GM23248 (cell line): ENCODE measurements at places on chromosomes 2 and 18.

DNA sequence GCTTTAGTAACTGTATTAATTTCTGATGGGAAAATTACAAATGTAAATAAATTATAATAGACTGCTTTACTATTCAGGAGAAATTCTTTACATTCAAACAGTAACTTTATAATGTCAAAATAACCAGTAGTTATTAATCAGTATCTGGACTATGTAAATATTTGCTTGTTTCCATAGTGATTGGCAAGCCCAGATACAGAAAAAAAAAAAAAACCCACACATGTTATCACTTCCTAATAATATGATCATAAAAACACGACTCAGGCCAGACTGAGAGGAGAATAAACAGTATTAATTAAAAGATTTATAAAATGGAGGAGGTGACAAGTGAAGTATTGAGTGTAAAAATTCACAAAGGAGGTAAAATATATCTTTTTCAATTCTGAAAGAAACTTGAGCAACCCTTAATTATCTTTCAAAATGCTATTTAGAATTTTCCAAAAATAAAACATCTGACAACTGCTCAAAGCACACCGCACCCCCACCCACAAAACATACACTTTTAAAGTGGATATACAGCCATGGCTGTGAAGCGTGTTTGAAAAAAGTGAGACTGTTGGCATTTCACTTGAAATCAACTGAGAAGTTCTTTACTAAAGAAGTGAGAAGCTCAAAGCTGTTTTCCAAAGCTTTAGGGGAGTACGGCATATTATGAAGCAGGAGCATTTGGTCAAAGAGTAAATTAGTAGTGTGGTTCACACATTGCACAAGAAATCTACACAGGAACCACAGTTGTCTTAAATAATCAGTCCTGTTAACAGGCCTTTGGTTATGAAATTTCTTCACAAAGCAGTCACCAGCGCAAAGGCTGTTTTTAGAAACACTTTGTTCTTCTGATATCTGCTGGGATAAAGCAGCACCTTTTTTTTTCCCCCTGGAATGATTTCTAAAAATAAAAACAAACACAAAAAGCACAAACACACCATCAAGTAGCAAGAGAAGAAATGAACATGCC lies 475.8 kb downstream of the TXNL1 start:
- no peak overlapping the region for H3K27ac ChIP-seq
- peak; percentile 12 for DNase-seq
- H3K4me3 ChIP-seq = no peak overlapping the region
- peaks cover 11% of the 10 kb centered on the region for H3K4me1 ChIP-seq
- H3K36me3 ChIP-seq = no peaks in the 10 kb centered on the region

DNA sequence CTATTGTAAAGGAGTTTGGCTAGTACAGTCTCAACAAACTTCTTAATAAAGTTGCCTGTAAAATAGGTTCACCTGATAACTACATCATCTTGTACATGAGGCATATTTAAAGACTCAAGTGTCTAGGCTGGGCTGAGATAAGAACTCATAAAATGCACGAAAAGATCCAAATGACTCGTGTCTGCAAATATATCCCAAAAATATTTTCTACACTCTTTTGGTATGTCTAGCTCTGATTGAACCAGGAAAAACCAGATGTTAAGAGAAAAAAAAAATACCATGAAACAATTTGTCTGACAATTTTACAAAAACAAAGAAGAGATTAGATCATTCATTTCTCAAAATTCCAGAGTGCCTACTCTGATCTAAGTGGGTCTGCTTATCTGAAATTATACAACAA lies 166.9 kb upstream of the OSR1 start:
- no peak overlapping the region for H3K4me3 ChIP-seq
- H3K36me3 ChIP-seq = no peaks in the 10 kb centered on the region
- DNase-seq = no peak
- H3K27me3 ChIP-seq = no peaks in the 10 kb centered on the region

- H3K27ac ChIP-seq = peak overlapping the region; percentile 26; the same call in 1 of the 2 replicates
- H3K36me3 ChIP-seq = no peaks in the 10 kb centered on the region
- H3K4me1 ChIP-seq = peaks cover 4% of the 10 kb centered on the region
- H3K27me3 ChIP-seq = no peaks in the 10 kb centered on the region
- no peak overlapping the region for H3K4me3 ChIP-seq
Measured at GRCh38 chr2:160993654-160994061, 166.6 kb upstream of the TANK start.

- DNase-seq = no peak
- no peaks in the 10 kb centered on the region for H3K36me3 ChIP-seq
- H3K27me3 ChIP-seq = no peaks in the 10 kb centered on the region
- peaks cover 22% of the 10 kb centered on the region for H3K4me1 ChIP-seq
- H3K4me3 ChIP-seq = no peak overlapping the region
Measured at GRCh38 chr2:128622371-128622770, 303.7 kb upstream of the HS6ST1 start.

DNA sequence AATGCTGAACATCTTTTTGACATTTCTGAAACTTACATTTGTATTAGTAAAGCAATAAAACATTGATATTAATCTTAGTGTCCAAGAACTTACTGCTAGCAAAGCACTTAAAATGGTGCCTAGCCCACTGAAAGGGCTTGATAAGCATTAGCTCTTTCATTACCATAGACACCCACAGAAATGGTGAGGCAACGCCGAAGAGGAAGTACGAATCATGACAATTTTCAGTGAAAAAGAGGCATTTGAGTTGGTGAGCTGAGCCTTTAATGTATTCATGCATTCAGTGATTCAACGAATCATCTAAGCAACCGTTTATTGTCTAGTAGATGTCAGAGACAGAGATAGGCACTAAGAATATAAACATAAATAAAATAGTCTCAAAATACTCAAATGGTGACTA lies 101.1 kb downstream of the PIGN start:
- no peak overlapping the region for H3K27ac ChIP-seq
- H3K27me3 ChIP-seq = no peaks in the 10 kb centered on the region
- H3K4me1 ChIP-seq = peaks cover 5% of the 10 kb centered on the region; the same call in 1 of the 2 replicates
- no peaks in the 10 kb centered on the region for H3K36me3 ChIP-seq
- DNase-seq = no peak
- no peak overlapping the region for H3K4me3 ChIP-seq

DNA sequence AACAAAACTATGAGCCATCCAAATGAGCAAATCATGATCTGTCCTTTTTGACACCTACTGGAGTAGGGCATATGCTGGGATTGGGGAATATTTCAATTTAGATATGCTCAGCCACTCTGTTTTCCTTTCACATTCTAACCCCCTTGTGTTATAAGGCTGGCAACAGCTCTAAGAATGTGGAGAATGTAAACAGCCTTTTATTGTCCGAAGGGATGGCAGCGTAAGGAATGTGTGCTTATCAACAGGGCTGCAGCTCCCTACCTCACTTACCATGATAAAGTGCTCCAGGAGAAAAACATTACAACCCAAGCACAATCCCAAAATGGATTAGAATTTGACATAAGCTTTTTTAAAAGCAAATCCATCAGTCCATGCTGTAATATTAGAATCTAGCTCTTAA lies 2.2 kb downstream of the NXPH2 start:
- no peak overlapping the region for H3K4me3 ChIP-seq
- DNase-seq = no peak
- no peaks in the 10 kb centered on the region for H3K36me3 ChIP-seq
- H3K27ac ChIP-seq = no peak overlapping the region
- no peaks in the 10 kb centered on the region for H3K4me1 ChIP-seq
- H3K27me3 ChIP-seq = peaks cover 60% of the 10 kb centered on the region

DNA sequence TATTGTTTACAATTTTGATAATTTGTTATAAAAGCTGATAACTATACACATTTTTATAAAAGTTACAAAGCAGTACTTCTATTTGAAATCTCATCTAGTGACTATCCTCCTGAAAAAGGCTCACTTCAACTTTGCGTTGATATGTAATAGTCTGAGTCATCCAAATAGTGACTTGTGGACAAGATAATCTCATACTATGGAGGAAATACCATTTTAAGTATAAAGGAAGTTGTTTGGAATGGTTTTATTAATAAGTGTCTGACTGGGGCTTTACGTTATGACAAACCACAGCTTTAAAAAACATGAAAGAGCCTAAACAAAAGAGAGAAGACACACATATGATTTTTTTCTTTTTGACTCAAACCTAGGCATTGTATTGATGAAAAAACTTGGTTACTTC lies 272.3 kb upstream of the COL3A1 start:
- H3K4me1 ChIP-seq = peaks cover 9% of the 10 kb centered on the region; the same call in 1 of the 2 replicates
- H3K27me3 ChIP-seq = no peaks in the 10 kb centered on the region
- H3K27ac ChIP-seq = no peak overlapping the region
- peak; percentile 71 for DNase-seq

GRCh38 chr18:13551305-13551603 lies 175.1 kb downstream of the FAM210A start:
- H3K27ac ChIP-seq = no peak overlapping the region
- DNase-seq = no peak
- H3K4me3 ChIP-seq = no peak overlapping the region
- H3K36me3 ChIP-seq = no peaks in the 10 kb centered on the region

GRCh38 chr2:201933792-201934237 lies 99.8 kb upstream of the FZD7 start:
- H3K4me3 ChIP-seq = no peak overlapping the region
- DNase-seq = peak; percentile 52
- no peaks in the 10 kb centered on the region for H3K36me3 ChIP-seq
- H3K4me1 ChIP-seq = peaks cover 52% of the 10 kb centered on the region
- no peaks in the 10 kb centered on the region for H3K27me3 ChIP-seq
- H3K27ac ChIP-seq = peak overlapping the region; percentile 31
